ENCODE measurements at places on chromosomes 3 and 15. TPM values are rescaled to one million over a fixed set of nuclear protein-coding genes. Genes with fewer than 3 reads are reported as not detected.

- no peak for DNase-seq
These were observed 167.5 kb downstream of the PGPEP1L start for GRCh38 chr15:98840053-98840452.

- no peak for DNase-seq
These were observed 126.6 kb downstream of the SRGAP3 start for GRCh38 chr3:9122732-9123364.

DNA sequence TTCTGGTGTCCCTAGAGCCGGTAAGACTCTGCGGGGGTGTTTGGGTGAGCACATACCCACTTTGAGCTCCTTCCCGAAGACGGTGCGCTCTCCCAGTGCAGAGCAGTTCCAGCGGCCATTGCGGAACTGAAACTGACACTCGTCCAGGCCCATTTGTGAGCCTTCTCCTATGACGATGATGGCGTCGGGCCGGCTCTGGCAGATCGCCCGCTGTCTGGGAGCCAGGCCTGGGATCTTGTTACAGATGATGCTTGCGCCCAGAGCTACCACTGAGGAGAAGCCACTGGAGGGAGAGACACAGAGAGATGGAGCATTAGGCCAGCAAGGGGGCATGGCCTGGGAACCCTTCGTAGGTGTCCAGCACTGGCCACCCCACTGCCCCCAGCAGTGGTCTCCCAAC is 5.0 kb downstream of the WNT7A start:
- DNase-seq: no peak

GRCh38 chr3:16466822-16467221 is 46.7 kb downstream of the RFTN1 start:
- no peak for DNase-seq

- DNase-seq: peak; percentile 84
These were observed 26.5 kb downstream of the KLF13 start for GRCh38 chr15:31352911-31353811.

DNA sequence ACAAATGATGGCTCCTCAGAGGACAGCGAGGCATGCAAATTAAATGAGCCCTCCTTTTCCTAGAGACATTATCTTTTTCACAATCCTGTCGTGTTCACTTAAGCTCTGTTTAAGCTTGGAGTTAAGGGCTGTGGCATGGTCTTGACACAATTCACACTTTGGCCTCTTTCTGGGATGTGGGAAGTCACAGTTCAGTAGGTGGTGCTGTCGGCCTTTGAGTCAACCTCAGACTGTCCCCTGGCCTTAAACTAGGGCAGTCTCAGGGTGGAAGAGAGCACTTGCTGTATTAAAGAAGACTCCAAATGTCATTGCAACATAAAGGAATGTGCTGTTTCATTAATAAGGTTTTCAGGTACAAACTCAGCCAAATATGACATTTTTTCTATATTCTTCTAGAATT is 351.0 kb downstream of the MCTP2 start:
- peak; percentile 54 for DNase-seq

- no peak for DNase-seq
These were observed 11.5 kb downstream of the TLR9 start for GRCh38 chr3:52213901-52214300.

DNA sequence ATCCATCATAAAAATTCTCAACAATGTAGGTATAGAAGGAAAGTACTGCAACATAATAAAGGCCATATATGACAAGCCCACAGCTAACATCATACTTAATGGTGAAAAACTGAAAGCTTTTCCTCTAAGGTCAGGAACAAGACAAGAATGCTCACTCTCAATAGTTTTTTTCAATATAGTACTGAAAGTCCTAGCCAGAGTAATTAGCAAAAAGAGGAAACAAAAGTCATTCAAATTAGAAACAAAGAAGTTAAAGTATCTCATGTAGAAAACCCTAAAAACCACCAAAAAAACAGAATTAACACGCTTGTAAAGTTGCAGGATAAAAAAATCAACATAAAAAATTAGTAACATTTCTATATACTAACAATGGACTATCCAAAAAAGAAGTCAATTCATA is 61.8 kb downstream of the MYH15 start:
- no peak for DNase-seq

GRCh38 chr15:46577767-46578166 is 942.9 kb downstream of the SQOR start:
- DNase-seq: no peak

GRCh38 chr15:75923756-75924155 is 20.1 kb downstream of the FBXO22 start:
- peak; percentile 57 for DNase-seq

DNA sequence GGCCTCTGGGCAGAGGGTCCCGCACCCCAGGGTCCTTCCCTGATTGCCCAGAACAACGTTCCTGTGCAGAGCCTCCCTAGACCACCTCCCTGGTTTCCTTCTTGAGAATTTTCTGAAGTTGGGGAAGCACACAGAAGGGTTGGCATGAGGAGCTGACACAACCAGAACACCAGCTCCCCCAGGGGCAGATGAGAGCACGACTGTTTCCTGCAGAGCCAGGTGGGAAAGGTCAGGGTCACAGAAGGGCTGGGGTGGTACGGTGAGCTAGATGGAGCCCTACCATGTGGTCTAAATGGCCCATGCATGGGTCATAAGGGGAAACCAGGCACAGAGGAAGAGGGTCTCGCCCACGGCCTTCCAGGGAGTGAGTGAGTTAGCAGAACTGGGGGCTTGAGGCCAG is 10.4 kb downstream of the PPCDC start:
- DNase-seq: peak; percentile 26

GRCh38 chr3:136682740-136683312 is 69.4 kb downstream of the STAG1 start:
- no peak for DNase-seq

GRCh38 chr3:33664195-33664594 is 53.9 kb downstream of the CLASP2 start:
- no peak for DNase-seq

DNA sequence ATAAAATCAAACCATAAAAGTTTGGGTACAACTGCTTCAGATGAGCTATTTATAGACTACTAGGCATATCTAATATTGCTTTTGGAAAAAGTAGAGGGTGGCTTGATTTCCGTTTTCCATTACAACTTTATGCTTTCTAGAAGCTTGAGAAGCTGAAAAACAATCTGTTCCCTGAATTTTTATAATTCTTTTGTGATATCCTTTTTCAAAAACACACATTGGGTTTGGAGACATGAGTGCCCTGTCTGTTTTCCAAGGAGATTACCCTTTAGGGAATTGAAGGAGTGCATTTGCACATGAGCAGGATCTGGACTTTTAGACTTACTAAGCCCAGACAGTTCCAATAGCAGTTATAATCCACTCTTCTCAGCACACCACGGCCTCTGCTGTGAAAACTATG is 49.5 kb upstream of the FILIP1L start:
- DNase-seq: no peak

DNA sequence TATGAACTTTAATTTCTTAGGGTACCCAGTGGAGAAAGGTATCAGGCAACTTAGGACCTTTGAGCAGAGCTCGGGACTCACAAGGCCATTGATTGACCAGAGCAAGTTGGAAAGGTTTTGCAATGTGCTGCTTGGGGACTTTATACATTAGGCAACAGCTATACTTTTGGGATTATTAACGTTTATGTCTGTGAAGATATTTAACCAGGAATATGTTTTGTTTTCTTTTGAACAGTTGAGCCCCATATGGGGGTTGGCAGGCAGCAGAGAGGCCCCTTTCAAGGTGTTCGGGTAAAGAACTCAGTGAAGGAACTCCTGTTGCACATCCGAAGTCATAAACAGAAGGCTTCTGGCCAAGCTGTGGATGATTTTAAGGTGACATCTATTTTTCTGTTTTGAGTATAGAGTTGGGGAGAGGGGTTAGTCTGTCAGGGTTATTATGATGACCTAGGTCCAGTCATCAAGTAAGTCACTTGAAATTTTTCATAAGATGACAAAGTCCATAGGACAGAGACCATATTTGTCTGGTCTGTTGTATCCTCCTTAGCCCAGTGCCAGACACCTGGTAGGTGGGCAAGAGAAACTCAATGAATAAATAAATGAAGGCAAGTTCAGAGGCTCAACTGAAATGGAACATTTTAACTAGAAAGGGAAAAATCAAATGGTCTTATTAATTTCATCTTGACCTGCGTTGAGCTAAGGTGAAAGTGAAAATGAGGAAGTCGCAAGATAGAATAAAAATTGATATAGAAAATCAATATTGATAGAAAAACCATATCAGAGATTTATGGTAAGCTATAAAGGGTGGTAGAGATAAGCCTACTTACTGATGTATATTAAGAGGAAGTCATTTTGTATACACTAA is 2.8 kb downstream of the NFKBIZ start:
- no peak for DNase-seq

- no peak for DNase-seq
These were observed 13.4 kb upstream of the TRAK1 start for GRCh38 chr3:42077785-42078184.

DNA sequence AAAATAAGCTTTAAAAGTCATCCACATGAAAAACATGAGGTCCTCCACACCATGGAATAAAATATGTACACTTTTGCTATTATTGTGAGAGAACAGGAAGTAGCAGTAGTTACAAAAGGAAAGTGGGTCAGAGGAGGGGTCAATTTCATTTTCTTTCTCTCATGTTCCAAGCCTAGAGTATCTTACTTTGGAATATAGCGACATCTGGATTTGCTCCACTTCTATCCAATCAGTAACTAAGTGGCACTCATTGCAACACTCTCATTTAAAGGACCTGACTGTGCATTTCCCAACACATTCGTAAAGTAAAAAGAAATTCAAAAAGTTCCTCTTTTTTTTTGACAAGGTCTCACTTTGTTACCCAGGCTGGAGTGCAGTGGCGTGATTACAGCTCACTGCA is 637.3 kb downstream of the TUSC7 start:
- no peak for DNase-seq

DNA sequence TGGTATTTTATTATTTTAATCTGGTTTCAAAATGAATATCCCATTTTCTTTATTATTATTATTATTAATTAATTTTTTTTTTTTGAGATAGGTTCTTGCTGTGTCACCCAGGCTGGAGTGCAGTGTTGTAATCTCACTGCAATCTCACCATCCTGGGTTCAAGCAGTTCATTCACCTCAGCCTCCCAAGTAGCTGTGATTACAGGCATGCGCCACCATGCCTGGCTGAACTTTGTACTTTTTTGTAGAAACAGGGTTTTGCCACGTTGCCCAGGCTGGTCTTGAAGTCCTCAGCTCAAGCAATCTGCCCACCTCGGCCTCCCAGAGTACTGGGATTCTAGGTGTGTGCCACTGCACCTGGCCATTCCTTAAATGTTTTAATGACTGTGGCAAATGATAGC is 28.6 kb downstream of the DAG1 start:
- DNase-seq: no peak

DNA sequence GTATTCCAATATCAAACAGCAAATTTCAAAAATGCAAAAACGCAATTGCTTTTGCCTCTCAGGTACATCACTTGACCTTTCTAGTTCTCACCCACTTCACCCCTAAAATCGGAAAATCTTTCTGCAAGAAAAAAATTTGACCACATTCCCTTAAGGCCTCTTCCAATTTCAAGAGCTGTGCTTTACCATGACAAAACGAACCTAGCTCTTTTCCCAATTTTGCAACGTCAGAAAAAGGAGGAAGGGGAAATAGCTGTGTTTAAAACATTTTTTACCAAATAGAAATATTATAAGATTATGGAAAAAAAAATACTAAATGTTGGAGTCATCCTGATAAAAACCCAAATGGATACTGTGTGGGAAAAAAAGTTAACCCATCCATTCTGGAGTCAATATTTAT is 1.1 kb upstream of the NR2C2 start:
- no peak for DNase-seq

DNA sequence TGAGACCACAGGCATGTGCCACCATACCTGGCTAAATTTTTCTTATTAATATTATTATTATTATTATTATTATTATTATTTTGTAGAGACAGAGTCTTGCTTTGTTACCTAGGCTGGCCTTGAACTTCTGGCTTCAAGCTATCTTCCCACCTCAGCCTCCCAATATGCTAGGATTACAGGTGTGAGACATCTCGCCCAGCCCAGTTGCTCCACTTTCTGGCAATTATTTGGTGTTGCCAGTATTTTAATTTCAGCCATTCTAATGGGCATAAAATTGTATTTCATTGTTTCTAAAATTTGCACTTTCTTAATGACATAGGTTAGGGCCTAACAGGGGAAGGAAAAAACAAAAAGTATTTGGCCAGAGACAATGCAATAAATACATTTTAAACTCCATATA is 1217.6 kb upstream of the ALCAM start:
- no peak for DNase-seq

DNA sequence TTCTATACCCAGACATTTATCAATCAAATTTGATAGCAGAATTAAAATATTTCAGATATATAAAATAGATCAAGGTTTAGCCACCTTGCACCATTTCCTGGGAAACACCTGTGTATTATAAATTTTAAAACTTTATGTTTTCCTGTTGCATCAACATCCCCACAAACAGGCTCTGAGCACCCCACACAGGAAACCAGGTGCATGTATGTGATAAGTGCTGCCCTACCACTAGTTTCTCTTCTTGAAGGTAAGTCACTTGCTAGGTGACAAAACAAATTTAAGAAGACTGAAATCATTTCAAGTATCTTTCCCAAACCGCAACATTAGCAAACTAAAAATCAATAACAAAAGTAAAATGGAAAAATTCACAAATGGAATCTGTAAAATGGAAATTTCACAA is 496.1 kb upstream of the CCDC54 start:
- DNase-seq: no peak

DNA sequence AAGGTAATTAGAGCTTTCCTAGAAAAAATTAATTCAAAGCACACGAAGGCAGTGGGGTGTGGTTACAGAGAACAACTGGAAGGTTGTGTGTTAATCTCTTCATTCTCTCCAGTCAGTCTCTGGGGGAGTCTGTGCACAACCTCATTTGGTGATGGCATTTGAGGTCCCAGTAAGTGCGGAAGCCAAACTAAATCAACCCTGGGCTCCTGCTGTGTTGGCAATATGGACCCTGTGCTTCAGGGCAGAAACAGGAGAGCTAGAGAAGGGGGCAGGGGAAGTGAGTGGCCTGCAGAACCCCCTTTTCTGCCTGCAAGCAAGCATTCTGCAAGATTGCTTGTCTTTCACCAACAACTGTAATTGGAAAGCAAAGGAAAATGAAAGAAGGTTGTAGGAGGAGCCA is 195.9 kb upstream of the ST8SIA2 start:
- no peak for DNase-seq

GRCh38 chr3:32430900-32431299 is 39.2 kb downstream of the CMTM7 start:
- no peak for DNase-seq

GRCh38 chr3:124877674-124878073 is 9.5 kb downstream of the ITGB5 start:
- no peak for DNase-seq

- peak; percentile 33 for DNase-seq
These were observed 3.6 kb downstream of the RNF168 start for GRCh38 chr3:196499807-196500524.

DNA sequence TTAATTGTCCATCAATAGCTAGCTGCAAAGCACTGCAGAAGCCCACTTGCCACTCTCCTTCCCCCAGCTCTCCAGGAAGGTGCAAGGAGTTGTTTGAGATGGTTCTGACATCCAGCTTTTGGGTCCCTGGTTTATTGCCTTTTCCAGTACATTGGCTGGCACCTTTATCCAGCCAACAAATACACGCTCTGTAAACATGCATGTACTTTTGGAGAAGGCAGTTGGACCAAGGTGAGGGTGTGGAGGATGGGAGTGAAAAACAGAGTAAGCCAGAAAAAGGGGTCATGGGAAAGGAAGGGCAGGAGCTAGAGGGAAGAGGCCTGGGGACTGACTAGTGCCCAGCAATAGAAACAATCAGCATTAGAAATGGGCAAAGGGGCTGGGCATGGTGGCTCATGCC is 102.7 kb downstream of the CGNL1 start:
- DNase-seq: no peak

The KBTBD13 gene
- total RNA-seq: not detected

The ECE2 gene
- not detected for total RNA-seq

The CCDC39 gene
- not detected for total RNA-seq

The CLEC3B gene
- not detected for total RNA-seq

The FEZF2 gene
- total RNA-seq: not detected

The MED12L gene
- 3.4 TPM for total RNA-seq
